ENCODE measurements at places on chromosomes 2 and 18.

DNA sequence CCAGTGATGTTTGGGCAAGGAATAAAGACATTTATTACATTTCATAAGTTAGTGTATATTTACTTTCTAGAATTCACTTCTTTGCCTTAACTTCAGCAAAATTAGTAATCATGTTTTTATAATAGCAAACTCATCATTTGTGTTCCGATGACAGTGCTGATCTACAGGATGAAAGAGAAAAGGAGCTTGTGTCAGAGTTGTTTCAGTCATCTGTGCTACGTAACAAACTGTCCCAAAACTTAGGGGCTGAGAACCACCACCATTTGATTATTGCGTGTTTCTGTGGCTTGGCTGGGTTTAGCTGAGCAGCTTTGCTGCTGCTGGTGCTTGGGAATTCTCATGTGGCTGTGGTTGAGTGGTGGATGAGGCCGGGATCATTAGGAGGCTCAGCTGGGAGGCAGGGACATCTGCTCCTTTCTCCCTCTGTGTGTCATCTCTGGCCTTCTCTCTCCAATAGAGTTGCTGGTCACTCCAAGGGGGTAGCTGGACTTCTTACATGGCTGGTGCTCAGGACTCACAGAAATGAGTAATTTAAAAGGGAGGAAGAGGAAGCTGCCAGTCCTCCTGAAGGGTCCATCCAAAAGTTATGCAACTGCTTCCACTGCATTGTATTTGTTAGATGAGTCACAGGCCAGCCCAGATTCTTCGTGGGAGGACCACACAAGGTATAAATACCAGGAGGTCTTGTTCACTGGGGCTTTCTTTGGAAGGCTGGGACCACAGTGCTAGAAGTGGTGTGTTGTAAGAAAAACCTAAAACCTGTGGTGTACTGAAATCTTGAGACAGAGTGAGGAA, 43.4 kb upstream of the HAAO start:
- DNase-seq, result peak; percentile 93

- no peak for DNase-seq
Observed at GRCh38 chr2:134144651-134145050, 109.2 kb upstream of the MGAT5 start.

DNA sequence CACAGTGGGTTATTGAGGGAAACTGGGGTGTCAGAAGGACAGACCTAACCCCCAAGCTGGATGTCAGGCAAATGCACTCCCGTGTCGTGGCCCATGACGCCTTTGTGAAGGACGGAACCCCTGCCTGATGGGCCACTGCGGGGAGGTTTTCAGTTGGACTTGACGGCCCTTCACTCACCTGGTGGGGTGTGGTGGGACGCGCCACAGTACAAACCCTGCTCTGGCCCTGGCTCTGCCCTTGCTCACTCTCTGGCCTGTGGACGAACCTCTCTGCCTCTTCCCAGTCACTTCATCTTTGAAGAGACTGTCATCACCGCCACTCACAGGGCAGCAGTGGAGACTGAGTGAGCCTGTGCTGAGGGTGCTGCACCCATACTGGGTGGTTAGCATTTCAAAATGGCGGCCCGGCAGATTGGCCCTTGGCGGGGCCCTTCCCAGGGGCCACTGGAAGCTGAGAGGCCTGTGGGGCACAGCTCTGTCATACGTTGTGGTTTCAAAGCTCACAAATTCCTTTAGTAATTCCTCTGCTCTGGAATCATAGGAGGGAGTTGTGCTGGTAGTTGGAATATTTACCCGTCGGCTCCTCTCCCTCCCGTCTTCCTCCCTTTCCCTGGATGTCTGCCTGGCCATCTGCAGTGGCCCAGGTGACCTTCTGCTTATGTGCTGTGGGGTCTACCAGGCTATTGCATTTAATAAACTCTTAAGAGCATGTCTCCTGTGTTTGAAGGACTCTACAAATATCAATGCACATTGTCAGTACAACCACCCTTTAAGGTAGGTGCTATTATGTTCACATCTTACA, 200.6 kb downstream of the CTIF start:
- DNase-seq, result no peak

DNA sequence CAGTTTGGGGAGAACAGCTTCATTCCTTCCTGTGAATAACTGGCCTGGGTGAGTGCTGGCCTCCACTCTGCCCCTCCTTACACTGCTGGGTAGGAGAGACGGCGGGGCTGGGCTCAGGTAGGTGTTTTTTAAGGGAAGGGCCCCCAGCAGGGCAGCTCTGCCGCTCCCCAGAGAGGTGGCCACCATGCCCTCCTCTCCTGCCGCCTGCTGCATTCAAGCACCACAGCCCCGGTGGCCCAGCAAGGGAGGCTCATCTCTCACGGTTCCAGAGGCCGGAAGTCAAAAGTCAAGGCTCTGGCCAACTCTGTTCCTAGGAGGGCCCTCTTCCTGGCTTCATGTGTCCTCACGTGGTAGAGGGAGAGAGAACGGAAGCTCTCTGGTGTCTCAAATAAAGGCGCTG, 81.1 kb downstream of the SH3BP4 start:
- no peak for DNase-seq

DNA sequence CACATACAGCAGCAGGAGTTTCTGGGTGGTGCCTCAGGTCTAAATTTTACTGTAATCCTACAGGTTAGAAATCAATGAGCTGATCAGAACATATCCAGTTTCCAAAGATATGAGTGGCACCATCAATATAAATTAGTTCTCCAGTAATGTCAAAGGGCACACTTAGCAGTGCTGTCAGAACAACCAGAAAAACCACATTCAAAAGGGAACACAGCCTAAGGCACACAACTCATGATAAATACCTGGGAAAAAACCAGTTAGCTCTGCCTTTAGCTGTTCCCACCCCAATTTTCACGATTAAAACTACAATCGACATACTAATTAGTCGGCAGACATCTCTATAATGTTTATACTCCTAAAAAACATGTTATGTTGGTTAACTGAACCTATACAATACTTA, 31.5 kb downstream of the ATP8B1 start:
- no peak for DNase-seq

GRCh38 chr2:26299471-26300101, 46.4 kb upstream of the SELENOI start:
- peak; percentile 79 for DNase-seq

- DNase-seq, result no peak
Observed at GRCh38 chr2:190875891-190876290, 4.7 kb upstream of the GLS start.

DNA sequence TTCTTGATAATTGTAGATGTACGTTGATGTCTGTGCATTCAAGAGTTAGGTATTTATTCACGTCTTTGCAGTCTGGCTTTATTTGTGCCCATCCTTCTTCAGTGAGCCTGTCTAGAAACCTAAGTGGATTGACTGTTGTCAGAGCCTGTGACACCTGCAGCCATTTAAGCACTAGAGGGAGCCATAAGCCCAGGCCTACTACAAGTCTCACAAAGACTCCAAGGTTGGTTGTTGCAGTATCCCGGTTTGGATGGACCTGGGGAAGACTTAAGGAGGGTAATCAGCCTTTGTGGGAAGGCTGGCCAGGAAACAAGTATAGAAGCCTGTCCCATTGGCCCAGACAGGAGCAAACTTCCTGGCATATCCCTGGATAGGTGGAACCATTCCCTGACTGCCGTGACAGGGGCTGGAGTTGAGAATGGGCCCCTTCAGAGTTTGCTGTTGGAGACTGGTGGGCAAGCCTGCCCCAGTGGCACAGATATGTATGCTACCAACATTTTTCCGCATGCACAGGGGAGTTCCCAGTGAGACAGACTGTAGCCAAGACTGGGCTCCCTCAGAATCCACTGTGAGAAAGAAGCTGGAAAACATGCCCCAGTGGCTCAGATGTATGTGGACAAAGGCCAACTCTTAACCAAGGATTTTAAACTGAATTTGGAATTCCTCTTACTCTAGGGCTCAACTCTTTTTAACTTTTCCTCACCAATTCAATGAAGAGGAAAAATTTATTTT, 9.3 kb upstream of the LRRC30 start:
- peak; percentile 72 for DNase-seq

DNA sequence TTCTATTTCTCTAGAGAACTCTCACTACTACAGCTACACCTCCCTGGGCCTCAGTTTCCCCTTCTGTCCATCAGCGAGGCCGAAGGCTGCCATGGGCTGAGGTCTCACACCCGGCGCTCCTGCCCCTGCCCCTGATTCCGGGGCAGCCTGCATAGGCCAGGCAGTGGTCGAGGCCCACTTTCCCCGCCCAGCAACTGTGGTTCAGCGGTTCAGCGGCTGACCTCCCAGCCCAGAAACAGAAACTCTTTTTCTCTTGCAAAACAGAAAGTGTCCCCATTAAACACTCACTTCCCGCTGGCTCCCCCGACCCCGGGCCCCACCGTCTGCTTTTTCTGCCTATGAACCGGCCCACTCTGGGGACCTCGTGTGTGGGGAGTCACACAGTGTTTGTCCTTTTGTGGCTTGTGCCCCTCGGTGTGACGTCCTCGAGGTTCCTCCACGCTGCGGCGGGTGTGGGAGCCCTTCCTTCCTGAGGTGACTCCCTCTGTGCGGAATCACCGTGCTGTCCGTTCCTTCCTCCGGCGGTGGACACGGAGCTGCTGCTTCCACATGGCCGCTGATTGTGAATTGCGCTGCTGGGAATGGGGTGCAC, 16.0 kb downstream of the PDCD1 start:
- peak; percentile 14 for DNase-seq

DNA sequence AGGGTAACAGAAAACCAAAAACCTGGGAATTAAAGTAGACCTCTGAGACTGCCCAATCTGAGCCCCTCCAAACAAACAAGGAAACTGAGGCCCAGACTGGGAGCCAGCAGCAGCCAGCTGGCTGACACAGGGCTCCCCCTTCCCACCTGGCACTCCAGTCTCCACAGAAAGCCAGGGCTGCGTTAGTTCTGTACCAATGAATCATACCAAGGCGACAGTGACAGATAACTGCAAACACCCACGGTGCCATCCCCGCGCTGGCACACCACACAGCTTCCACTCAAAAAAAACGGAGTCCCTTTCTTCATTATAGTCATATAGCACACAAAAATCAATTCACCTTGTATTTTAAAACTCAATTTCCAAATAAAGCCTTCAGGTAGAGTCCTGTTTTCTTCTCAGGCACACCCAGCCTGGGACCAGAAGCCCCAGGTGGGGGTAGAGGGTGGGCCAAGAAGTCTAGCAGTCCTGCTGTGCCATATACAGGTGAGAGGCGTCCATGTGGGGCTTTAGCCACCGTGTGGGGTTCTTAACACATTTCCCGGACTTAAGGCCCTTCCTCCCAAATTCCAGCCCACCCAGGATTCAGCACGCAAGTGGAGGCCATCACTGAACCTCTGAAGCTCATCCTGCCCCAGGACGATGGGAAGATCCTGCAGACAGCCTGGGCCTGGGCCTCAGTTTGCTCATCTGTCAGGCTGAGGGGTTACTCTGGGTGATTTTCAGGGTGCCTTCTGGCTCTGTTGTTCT, 1.2 kb downstream of the PER2 start:
- peak; percentile 6 for DNase-seq

DNA sequence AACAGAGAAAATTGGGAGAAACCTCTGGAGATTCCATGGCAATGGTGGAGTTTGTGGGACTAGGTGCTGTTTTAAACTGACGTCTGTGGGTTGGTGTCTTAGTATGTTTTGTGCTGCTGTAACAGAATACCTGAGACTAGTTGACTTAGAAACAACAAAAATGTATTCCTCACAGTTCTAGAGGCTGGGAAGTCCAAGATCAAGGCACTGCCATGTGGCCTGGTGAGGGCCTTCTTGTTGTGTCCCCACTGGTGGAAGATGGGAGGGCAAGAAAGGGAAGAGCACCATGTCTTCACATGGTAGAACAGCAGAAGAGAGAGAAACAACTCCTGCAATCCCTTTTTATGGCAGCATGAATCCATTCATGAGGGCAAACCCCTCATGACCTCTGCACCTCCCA, 6.8 kb upstream of the ZC3H6 start:
- no peak for DNase-seq

GRCh38 chr2:196702641-196703040, 63.1 kb downstream of the CCDC150 start:
- no peak for DNase-seq

DNA sequence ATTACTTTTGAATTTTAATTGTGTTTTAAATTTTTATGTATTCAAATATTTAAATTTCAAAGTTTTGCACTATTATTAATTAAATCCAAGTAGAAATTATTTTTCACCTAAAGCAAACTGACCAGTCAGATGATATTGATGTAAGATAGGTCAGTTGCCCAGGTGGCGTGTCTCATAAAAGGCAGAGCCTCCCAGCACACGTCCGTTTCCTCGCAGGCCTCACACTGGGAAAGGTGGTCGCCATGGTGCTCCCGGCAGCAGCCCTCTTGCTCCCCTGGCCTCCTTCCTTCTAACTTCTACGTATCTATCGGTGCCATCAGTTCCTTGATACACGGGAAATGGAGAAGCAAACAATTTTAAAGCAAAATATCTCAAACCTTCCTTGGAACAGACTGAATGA, 516.8 kb downstream of the GALR1 start:
- no peak for DNase-seq

DNA sequence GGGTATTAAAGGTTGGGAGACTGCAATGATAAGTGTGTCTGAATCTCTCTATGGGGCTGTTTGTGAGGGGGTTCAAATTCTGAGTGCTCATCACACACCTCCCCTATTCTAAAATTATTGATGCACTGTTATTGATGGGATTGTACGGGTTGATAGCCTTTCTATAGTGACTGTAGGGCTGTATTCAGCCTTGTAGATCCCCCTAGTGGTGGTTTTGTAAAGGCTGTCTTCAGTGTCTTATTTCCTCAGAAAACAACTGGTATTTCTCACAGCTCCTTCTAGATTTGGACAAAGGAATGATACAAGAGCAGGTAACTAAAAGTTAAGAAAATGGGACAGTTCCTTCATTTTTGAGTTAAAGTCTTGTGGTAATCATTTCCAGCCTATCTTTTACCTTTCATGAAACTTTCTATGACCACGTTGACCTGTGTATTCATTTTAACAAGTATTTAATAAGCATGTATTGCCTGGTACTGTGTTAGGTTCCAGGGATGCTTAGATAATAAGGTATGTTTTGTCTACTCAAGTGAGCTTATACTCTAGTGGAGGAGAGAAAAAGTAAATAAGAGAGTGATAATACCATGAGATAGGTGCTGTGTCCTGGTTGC, 21.2 kb downstream of the SMAD4 start:
- DNase-seq, result peak; percentile 63

DNA sequence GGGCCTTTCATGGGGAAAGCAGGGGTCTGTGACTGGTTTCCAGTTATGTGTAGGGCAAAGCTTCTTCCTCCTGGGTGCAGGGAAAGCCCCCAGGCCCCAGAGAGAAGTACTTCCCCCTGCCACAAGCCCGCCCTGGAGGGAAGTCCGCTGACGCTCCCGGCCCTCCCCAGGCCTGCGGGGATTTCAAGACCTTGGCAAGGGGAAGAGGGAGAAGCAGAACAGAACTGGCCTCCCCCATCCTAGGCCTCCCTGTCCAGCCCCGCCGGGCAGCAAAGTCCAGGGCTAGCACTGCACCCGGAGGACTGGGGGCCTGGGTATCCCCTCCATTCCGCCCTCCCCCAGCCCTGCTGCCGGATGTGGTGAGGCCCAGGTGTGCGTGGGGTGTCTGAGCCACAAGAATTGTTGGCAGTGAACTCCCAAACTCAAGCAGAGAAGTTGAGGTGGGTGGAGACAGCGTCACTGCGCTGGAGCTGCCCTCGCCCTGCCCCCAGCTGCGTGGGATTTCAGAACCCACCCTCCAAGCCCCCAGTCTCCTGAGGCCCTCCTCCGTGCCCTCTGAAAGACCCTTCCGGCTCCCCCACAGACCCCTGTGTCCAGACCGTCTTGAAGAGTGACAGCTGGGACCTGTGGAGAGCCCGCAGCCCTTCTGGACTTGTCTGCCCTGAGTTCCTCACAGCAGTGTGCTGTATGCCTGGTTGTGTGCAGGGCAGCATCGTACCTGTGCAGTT, 1.1 kb upstream of the DUSP2 start:
- DNase-seq, result no peak

Data from fibroblast of villous mesenchyme (primary cell).